Anterior cingulate cortex (tissue), 58 donors: ENCODE measurements at places on chromosomes 2 and 18.
A peak's percentile ranks its signal among the peaks of the same experiment; 100 is the strongest.

GRCh38 chr2:15142069-15142689, 419.0 kb downstream of the NBAS start:
- DNase-seq: no peak

GRCh38 chr2:167249197-167249596, 360.9 kb downstream of the XIRP2 start:
- DNase-seq: no peak

- DNase-seq: no peak
Observed at GRCh38 chr2:216388046-216388884, 16.0 kb upstream of the MARCHF4 start.

GRCh38 chr2:219386532-219387280, 1.0 kb downstream of the DNPEP start:
- DNase-seq: no peak

- no peak for DNase-seq
Observed at GRCh38 chr18:39721712-39722111, 2156.1 kb upstream of the CELF4 start.

DNA sequence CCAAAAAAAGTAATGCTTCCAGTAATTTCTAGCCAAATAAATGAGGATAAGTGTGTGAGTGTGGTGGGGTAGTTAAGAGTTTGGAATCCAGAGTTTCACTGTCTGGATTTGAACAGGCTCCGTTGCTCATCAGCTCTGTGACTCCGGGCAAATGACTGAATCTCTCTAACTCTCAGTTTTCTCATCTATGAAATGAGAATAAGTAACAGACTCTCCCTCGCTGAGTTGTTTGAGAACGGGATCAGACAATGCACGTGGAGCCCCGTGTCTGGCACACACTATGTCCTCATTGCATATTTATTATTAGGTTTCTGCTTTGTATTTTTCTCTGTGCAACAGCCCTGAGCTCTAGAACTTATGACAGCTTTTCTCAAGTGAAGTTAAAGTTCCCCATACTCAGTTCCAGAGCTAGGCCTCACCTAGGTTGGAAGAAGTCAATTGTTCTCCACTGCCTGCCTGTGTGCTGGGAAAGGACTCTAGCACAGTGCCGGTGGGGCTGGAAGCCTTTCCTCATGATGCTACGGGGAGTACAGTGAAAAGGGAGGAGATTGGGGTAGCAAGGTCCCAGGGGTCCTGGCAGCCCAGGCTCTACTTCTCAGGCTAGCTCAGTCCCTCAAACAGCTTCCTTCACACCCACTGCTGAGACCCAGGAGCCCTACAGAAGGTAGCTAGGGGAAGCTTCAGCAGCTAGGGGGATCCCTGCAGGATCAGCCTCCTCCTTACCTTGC, 1.7 kb upstream of the ICOS start:
- no peak for DNase-seq

DNA sequence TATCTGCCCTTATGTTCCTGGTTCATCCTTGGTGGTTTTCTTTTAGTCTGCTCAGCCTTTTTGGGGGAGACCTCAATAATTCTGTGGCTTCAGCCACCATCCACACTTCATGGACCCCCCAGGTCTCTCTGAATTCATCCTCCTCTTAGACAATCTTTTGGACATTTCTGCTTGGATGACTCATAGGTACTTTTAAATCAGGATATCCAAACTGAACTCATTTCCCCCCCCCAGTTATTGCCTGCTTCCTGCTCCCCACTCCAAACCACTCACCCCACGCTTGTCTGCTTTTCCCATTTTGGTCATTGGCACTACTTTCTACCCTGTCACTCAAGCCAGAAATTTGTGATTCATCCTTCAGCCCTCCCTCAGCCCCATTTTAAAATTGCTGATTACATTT, 78.5 kb downstream of the TANC1 start:
- DNase-seq: no peak

DNA sequence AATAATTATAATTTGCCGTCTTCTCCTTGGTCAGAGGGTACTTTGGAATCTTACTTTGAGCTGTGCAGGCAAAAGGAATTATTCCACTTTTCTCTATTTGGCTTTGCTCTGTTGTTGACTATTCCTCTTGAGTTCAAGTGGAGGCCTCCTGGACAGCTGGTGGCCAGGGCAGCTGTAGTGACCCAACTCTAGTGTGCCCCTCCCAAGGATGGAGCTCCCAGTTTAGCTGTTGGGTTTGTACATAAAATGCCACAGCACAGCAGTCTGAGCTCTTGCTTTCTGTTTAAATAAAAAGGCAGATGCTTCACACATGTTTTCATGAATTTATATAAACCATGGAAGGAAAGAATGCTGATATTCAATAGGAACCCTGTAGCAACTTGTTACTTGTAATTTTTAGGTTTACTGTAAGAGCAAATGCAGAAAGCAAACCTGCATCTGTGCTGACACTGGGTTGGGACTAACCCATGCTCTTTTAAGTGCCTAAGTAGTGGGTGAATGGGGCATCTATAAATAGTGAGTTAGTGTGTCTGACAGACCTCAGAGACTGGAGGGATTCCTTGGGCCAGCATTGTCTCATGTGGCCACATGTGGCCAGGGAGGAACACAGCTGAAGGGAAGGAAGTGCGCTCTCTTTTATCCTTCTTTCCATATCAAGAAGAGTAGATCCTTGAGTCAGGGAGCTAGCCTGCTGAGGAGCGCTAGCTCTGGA, 121.8 kb downstream of the FHOD3 start:
- no peak for DNase-seq

- DNase-seq: peak; percentile 15
Observed at GRCh38 chr2:201618744-201619662, 24.3 kb downstream of the TMEM237 start.

- no peak for DNase-seq
Observed at GRCh38 chr2:231058761-231059550, 2.3 kb downstream of the PSMD1 start.

DNA sequence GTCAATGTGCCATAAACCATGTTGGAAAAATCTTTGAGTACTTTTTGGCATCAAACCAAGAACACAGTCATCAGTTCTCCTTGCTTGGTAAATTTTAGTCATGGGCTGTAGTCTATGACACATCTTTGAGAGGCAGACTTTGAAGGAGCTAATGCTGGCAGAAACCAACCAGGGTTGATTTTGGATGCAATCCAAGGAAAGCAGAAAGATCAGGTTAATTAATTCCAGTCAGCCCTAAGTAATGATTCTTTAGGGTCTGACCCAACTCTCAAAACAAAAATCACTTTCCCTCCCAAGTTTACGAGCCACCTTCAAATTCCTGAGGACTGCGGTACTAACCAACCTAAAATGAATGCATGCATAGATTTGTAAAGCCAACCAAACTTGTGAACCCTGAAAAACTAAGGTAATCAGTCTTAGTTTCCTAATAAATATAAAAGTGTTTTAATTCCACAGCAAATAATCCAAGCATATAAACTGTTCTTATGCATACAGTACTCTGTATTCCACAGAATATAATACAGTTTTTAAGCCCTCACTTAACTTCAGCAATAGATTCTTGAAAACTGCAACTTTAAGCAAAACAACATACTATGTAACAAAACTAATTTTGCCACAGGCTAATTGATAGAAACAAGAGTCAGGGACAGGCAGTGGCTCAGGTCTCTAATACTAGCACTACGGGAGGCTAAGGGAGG, 22.0 kb downstream of the AP1S3 start:
- no peak for DNase-seq

DNA sequence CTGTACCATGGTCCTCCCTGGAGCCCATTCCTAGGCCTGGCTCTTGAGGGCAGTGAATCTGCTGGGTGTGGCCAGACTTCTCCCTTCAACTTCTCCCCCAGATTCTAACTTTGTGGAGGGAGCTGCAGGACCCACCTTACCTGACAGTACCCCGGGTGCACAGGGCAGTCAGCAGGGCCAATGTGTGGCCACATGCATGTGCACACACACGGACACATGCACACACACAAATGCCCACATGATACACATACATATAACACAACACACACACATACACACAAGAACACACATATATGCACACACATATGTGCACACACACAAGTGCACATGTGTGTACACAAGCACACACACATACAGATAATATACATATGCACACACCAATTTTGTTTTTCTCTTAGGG, 300.0 kb upstream of the HS6ST1 start:
- no peak for DNase-seq

DNA sequence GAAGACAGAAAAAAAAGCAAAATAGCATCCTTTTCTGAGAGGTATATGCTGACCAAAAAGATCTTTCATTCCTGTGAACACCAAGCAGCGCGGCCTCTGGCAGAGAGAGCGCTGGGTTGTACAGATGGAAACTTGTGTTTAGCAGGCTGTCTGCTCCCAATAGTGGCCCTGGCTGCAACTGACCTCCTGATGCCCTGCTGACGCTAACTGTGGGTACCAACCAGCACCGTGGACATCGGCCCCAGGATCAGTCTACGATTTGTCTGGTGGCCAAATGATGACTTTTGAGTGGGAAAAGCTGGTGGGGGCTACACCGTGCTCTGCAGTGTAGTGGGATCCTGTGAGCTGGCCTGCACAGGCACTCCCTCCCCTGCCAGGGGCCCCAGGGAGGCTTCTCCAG, 15.7 kb downstream of the COA5 start:
- DNase-seq: no peak
